ENCODE measurements at places on chromosomes 16 and 17.

DNA sequence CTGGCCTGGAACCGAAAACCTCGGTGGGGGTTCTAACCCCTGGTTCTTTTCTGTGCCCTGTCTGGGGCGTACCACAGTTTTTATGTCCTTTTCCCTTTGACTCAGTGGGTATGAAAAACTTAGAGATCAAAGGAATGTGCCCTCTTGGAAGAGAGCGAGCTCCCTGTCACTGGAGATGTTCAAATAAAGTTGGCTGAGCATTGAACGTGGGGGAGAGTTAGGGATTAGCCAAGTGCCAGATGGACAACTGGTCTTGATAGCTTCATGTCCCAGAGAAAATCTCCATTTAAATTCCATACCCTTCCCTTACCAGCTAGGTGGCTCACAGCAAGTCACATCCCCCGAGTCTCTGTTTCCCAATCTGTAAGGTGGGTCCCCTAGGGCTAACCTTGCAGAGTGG is 9.5 kb downstream of the ADGRG1 start:
- DNase-seq, result no peak

DNA sequence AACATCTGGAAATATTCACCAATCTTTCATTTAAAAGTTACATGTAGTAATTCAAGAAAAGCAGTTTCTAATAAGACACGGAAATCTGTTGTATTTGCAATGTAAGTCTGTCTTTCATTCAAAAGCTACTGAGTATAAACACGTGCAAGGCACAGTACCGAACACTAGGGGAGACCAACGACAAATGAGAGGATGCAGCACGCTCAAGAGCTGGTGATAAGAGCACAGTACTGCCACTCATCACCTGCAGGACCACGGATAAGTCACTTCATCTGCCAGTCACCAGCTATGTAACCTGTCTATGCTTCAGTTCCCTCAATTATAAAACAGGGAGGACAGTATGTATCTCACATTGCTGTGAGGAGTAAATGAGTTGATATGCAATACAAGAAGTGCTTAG is 67.1 kb downstream of the CLEC18A start:
- DNase-seq, result no peak

GRCh38 chr17:35743626-35744328 is 9.3 kb downstream of the GAS2L2 start:
- DNase-seq, result no peak

DNA sequence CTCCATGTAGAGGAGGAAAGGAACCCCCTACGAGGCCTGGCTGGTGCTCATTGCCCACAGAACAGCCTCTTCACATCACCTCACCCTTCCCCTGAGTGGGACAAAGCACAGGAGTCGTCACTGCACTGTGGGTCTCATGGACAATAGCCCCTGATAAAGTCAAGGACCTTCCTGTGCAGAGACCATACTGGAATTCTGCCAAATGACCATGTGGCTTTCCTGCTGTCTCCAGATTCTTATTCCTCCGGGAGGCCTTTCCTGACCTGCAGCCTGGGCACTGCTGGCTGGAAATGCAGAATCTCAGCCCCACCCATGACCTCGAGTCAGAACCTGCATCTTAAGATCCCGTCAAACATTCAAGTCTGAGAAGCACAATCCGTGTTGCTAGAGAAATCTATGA is 60.5 kb upstream of the ERN1 start:
- DNase-seq, result no peak

GRCh38 chr17:83099570-83100181 is 20.3 kb downstream of the METRNL start:
- no peak for DNase-seq

- no peak for DNase-seq
These were observed 44.5 kb upstream of the SSTR5 start for GRCh38 chr16:1028056-1028455.

DNA sequence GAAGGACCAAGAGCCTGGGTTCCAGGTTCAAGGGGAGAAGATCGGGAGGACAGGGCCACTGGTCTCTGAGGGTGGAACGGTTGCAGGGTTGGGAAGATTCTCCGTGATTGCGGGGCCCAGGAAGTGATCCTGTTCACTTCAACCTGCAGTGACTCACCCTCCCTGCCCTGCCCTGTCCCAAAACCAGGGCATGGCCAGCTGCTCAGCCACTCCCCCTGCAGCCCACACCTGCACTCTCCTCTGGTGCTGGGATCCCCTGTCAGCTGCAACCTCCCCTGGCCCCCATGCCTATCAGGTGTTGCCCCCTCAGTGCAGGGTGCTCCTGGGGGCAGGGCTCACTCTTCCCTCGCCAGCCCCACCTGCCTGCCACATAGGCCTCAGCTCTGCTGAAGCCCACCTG is 1.1 kb downstream of the RUNDC3A start:
- no peak for DNase-seq

DNA sequence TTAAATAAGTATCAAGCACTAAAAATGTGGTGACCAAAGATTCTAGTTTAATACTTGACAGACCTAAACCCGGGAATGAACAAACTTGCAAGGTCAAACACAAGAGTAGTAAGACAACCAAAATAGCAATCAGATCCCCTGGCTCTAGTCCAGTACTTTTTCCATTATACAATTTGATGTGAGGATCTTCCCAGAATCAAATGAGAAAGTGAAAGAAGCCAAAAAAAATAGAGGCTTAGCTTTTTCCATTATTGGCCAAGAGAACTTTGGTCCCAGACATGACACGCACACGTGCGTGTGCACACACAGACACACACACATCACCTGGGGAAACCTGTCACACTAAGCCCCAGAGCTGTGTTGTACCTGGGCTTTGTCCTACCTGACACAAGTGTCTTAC is 300.6 kb upstream of the CDH5 start:
- no peak for DNase-seq

GRCh38 chr16:56355221-56355620 is 70.1 kb downstream of the AMFR start:
- DNase-seq, result no peak

- DNase-seq, result no peak
These were observed 212.2 kb downstream of the AATF start for GRCh38 chr17:37160944-37161343.

- DNase-seq, result peak; percentile 29
These were observed 40.8 kb downstream of the MRTFB start for GRCh38 chr16:14111713-14112538.

- no peak for DNase-seq
These were observed 9.5 kb upstream of the ZFP90 start for GRCh38 chr16:68529608-68529930.

- no peak for DNase-seq
These were observed 25.3 kb downstream of the BFAR start for GRCh38 chr16:14658063-14658462.

Measured in NCI-H446 (cell line).